Activated T-helper 1 cell treated with anti-CD3 and anti-CD28 coated beads, Interleukin-12 subunit alpha, Interleukin-12 subunit beta, Interleukin-2, Interleukin-4 antibody, amounts not matched to agents 30 ng/mL and 10 ng/mL and 1 ng/mL, durations not matched to agents 14 hours and 24 hours and 36 hours (primary cell): ENCODE measurements at places on chromosomes 16 and 17. TPM values are rescaled to one million over a fixed set of nuclear protein-coding genes. Genes with fewer than 3 reads are reported as not detected.
A peak's percentile ranks its signal among the peaks of the same experiment; 100 is the strongest.

- no peak for DNase-seq
Measured at GRCh38 chr17:79946352-79947231, 89.1 kb downstream of the TBC1D16 start.

GRCh38 chr17:42111871-42112551 lies 503 bp downstream of the DHX58 start:
- peak; percentile 27 for DNase-seq

- DNase-seq: no peak
Measured at GRCh38 chr16:11968577-11968976, 3.6 kb downstream of the TNFRSF17 start.

GRCh38 chr16:73023320-73023719 lies 24.6 kb downstream of the ZFHX3 start:
- no peak for DNase-seq

Gene SOCS1
- total RNA-seq: 158 and 161 TPM in 2 replicates

Gene KCNJ12
- not detected in 2 replicates for total RNA-seq
